ENCODE measurements at places on chromosomes 2 and 18.

- peak; percentile 5 for DNase-seq
These were observed 127.3 kb downstream of the DNER start for GRCh38 chr2:229586746-229587705.

DNA sequence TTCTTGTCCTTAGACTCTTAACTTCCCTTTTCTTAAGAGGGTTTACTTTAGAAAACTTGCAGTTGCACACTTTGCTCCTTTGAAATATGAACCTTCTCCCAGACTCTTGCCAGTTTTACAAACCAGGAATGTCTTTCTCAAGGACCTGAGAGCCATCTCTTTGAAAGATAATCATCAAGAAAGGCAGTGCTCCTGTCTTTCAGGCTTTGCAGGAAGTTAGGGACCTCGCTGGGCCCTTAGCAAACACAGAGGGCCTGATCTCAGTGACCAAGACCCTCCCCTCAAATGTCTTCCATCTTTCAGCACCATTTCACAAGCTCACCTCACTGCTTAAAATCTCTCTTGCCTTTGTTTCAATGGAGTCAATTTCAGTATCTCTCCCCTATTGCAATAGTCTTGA is 32.0 kb upstream of the NYAP2 start:
- no peak for DNase-seq

GRCh38 chr18:74282755-74283554 is 8.8 kb downstream of the CYB5A start:
- no peak for DNase-seq

DNA sequence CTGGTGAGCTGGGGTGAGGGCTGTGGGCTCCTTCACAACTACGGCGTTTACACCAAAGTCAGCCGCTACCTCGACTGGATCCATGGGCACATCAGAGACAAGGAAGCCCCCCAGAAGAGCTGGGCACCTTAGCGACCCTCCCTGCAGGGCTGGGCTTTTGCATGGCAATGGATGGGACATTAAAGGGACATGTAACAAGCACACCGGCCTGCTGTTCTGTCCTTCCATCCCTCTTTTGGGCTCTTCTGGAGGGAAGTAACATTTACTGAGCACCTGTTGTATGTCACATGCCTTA is 10.5 kb downstream of the PROC start:
- no peak for DNase-seq

DNA sequence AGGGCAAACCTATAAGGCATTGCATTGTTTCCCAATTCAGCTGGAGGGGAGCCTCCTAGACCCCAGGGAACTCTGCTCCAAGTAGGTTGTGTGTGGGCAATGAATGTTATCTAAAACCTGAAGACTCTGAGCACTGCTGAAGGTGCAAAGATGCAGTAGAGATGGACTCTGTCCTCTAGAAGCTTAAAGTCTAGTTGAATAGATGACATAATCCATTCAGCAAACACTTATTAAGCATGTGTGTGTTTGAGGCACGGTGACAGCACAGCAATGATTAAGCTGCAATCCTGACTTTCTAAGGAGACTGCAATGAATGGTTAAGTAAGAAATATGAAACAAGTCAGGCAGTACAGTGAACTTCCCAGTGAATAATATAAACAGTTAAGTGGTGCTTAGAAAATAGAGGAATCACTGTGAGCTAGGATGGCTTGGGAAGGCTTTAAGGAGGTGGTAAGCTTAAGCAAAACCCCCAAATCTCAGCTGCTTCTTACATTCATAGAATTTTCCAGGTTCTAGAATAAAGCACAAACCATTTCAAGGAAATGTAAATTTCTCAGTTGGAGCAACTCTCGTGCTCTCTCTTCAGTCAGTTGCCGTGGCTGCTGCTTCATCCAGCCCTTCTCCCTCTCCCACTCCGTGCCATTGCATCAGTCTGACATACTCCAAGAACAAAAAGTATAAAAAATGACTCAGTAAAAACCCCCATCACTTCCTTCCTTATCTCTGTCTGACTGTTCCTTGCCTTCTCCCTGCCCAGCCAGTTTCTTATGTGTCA is 19.1 kb downstream of the MXD1 start:
- DNase-seq, result no peak

DNA sequence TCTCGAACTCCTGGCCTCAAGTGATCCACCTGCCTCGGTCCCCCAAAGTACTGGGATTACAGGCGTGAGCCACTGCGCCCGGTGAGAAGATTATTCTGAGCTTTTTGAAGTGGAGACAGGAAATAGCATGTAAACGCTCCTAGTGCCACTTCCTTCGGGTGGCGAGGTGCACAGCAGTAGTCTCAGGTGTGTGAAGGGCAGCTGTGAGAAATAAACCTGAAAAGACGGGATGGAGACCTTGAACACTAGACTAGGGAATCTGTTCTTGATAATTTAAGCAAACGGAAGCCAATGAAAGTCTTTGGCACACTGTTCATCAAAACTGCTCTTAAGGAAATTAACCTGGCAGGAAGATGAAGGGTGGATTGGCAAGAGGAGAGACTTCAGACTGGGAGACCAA is 439 bp upstream of the PLEKHH2 start:
- DNase-seq, result no peak
